Liver (tissue), 10 donors: ENCODE measurements at places on chromosomes 6 and 20.

GRCh38 chr6:153012856-153013255, 10.3 kb upstream of the MTRF1L start:
- no peak for DNase-seq

- DNase-seq: no peak
These were observed 953.7 kb upstream of the MANEA start for GRCh38 chr6:94623586-94623985.

DNA sequence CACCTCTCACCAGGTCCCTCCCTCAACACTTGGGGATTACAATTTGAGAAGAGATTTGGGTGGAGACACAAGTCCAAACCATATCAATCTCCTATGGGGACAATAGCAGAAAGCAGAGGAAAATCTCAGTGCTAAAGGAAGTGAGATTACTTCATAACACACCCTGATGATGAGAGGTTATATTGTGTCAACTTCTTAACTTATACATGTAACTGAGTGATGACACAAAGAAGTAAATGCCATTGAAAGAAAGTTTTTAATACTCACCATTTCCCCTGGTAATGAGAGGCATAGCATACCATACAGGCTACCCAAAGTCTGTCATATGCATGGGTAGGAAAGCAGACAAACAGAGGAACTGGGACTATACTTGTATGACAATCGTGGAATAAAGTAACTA, 137.2 kb downstream of the MMUT start:
- DNase-seq: no peak

GRCh38 chr20:12592756-12593155, 416.0 kb upstream of the SPTLC3 start:
- DNase-seq: no peak

DNA sequence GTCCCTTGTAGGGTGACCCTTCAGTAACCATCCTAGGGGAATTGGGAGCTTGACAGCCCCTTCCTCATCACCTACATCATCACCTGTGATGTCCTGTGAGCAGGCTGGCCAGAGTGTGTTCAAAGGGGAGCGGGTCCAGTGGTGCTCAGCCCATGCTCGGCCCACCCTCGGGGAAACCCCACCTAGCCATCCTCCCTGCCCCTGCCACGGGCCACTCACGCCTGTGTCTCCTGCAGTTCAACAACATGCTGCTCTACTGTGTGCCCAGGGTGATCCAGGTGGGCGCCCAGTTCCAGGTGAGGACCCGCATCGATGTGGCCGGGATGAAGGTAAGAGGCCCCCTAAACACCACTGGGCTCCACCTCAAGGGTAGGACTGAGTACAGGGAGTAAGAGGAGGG, 10.1 kb downstream of the FGD2 start:
- no peak for DNase-seq

DNA sequence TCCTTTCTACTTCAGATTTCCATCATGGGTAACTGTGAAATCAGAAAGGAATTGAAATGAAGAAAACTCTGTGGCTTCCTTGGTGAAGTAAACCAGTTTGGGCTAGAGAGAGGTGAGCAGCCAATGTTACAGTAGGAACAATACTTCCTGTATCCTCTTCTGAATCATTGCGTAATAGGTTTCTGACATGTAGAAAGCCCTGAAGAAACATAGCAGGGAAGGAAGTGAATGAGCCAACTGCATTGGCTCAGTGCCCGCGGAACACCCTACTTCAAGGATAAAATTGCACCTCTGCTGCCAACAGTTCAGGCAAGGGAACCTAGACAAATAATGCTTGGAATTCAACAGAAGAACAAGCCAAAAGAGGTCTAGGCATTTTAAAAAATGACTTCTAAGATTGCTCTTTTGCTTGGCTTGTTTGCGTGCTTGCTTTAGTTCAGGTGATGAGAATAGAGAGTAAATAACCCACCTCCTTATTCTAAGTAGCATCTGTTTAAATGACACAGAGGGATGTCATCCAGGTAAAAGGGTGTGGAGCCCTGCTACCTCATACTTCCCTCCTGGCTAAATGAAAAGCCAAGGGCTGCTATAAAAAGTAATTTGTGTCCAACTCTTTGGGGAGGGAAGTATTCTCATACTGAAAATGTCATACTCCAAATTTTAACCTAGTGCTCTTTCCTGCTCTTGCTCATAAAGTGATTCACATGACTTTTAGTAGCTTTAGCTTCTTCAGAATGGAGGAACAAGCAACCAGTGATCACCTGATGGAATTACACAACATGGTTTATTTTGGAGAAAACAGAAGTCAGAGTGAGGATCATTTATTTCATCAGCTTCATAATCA, 30.0 kb upstream of the AKIRIN2 start:
- DNase-seq: peak; percentile 41

DNA sequence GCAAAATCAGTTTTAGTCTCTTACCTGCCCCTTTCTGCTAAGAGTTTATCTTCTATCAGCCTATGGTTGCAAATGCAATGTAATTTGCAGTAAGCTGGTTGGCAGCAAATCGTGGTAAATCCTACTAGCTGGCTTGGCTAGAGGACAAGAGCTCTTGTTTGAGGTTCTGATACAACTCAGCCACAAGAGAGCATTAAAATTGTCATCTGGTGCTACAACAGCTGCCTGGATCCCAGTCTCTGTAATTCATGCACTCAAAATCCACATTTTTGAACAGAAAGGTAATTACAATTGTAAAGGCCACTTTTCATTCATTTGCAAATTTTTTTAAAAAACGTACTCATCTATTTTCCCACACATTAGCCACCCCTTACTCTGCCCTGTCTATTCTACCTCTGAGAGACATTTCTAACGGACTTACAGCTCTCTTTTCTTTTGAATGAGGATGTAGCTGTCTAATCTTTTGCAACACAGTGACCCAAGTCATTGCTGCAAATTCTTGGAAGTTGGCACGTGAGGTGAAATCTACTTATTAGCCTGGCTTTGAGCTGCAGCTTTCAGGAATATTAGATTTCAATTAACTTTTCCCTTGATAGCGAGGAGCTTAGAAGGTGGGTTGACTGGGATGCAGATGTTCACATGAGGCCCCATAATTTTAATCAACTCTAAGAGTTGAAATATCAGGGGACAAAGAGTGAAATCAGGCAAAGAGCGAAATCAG, 54.0 kb upstream of the FAM184A start:
- DNase-seq: no peak

DNA sequence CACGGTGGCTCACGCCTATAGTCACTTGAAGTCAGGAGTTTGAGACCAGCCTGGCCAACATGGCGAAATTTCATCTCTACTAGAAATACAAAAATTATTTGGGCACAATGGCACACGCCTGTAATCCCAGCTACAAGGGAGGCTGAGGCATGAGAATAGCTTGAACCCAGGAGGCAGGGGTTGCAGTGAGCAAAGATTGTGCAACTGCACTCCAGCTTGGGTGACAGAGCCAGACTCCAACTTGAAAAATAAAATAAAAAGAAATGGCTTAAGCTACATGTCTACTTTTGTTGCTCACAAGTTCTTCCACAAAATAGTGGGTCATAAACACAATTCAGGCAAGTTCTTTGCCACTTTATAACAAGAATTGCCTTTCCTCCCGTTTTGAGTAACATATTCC, 27.1 kb upstream of the B4GALT5 start:
- DNase-seq: no peak
